Natural killer cell treated with Interleukin-12 subunit alpha and Interleukin-12 subunit beta and Interleukin-15 and Interleukin-18, amount 100 ng/mL, for 72 hours (primary cell): ENCODE measurements at places on chromosomes 2 and 18.

- no peak for DNase-seq
Measured at GRCh38 chr2:19364014-19364413, 5.6 kb upstream of the OSR1 start.

DNA sequence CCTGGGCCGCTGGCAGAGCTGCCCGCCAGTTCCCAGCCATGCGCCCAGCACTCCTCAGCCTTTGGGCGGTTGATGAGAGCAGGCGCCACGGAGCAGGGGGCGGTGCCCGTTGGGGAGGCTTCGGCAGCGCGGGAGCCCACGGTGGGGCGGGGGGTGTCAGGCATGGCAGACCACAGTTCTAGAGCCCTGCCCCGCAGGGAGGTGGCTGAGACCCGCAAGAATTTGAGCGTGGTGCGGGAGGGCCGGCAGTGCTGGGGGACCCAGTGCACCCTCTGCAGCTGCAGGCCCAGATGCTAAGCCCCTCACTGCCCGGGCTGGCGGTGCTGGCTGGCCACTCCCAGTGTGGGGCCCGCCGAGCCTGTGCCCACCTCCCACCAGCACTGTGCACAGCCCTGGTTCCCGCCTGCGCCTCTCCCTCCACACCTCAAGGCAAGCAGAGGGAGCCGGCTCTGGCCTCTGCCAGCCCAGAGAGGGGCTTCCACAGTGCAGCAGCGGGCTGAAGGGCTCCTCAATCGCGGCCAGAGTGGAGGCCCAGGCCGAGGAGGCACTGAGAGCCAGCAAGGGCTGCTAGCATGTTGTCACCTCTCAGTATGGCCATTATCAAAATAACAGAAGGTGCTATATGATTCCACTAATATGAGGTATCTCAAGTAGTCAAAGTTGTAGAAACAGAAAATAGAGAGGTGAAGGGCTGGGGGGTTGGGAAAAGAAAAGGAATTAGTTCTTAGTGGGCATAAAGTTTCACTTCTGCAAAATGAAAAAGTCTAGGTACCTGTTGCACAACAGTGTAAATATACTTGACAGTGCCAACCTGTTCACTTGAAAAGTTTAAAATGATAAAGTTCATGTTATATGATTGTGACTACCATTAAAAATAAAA lies 72.3 kb downstream of the SH3YL1 start:
- no peak for DNase-seq

GRCh38 chr2:152372438-152372984 lies 37.5 kb downstream of the FMNL2 start:
- no peak for DNase-seq

DNA sequence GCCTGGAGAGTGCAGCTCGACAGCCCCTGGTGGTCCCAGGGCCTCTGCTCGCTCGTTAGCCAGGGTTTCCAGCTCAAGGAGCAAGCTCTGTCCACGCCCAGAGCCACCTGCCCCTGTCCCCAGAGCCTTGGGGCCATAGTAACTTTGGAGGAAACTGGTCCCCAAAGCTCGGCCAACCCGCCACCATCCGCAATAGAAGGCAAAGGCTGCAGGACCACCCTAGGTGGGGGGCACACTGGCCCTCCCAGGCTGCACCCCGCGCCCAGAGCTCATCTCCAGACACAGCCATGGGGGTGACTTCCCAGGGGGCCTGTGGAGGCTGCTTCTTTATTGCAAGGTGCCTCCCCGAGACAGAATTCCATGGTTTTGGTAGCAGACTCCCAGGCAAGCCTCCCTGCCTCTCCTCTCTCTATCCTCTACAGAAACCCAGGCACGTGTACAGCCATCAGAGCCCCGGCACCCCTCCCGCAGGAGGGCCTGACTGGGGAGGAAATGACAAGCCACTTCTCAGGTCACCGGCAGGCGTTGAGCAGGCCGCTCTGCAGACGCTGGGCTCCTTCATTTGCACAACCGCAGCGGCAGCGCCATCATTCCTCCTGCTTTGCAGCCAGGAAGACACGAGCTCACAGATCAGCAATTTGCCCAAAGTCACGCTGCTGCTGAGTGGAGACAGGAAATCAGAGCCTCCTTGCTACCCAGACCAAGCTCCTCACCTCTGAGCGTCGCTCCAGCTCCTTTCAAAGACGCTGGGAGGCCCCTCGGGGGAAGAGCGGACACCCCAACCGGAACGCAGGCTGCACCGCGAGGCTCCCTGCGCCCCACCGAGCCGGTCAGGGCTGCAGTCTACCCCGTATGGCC lies 80.2 kb downstream of the NDUFA10 start:
- DNase-seq = no peak

GRCh38 chr2:239048736-239049135 lies 200.9 kb downstream of the TWIST2 start:
- DNase-seq = peak; percentile 15

- peak; percentile 51 for DNase-seq
Measured at GRCh38 chr2:238254095-238254723, 14.4 kb upstream of the HES6 start.

GRCh38 chr18:63438181-63438580 lies 15.9 kb upstream of the VPS4B start:
- no peak for DNase-seq

DNA sequence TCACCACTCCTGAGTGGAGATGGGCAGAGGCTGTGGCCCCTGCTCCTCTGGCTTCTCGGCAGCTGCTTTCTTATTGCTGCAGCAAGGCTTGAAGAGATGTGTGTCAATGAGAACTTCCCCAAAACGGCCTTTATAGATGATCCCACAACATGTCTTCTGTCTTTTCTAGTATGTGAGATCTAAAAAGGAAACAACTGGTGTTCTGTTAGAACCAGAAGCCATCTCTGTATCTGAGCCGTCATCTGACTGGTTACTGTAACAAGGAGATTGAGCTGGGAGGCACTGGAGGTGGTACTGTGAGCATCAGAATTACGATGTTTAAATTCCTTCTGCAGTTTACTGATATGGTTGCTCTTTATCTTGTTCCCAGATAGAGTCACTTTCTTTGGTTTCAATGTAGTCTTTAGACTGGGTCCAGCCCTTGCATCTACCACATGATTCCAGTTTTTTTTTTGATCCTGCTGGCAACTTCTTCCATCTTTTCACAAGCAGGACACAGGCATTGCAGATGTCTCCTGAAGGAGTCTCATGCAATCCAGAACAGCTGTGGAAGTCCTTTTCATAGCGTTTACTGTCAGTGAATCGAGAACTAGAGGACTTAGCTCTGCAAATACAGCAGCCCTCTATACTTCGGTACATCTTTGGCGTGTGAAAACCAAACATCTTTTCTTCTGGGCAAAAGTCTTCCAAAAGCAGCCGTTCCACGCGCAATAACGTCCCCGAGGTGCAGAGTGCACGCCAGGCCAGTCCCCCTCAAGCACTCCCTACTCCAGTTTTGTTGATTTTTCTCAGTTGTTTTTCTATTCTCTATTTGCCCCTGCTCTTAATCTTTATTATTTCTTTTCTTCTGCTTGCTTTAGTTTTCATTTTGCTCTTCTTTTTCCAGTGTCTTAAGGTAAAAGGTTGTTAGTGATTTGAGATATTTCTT lies 29.7 kb downstream of the TAF4B start:
- DNase-seq = no peak

DNA sequence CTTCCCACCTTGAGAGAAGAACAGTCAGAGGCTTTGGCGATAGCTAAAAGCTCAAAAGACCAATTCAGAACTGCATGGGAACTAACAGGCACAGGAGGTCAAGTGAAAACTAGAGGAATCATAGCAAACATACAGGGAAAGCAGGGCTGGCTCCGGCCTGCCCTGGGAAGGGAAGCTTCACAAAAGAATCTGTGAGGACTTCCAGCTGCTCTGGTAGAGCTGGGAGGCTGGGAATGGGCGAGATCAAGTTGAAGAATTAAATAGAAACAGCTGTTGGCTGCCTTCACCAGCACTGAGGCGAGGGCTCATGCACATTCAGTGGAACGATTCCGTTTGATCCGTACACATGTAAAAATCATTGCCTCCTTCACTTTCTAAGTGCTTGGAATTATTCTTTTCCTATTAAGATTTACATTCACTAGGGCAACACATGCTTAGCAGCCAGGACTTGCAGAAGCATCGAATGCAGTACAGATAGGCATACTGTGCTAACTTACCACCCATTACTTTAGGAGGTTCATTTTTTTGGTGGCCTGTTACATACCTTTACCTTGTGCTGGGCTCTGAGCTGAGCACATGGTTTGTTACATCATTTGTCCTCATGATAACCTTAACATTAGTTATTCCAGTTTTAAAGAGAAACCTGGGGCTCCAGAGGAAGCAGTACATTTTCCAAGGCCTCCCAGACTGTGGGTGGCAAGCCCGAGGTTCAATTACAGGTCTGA lies 125.4 kb upstream of the RNF152 start:
- no peak for DNase-seq

GRCh38 chr2:192544371-192544955 lies 349.7 kb upstream of the TMEFF2 start:
- DNase-seq = no peak

DNA sequence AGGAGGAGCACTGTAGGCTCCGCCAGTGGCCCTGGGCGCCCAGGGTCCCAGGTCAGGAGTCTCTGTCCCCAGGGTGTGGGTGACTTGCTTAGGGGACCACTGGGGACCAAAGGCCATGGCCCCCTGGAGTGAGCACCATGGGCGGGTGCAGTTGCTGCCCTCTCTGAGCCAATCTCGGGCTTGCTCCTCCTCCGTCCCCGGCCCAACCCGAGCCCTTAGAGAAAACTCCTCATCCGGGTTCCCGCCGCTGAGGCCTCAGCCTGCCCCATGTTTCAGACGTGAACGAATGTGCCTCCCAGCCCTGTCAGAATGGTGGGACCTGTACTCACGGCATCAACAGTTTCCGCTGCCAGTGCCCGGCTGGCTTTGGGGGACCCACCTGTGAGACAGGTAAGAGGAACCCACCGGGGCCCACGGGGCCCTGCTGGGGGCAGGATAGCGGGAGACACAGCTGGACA lies 38.6 kb downstream of the SNED1 start:
- DNase-seq = no peak

DNA sequence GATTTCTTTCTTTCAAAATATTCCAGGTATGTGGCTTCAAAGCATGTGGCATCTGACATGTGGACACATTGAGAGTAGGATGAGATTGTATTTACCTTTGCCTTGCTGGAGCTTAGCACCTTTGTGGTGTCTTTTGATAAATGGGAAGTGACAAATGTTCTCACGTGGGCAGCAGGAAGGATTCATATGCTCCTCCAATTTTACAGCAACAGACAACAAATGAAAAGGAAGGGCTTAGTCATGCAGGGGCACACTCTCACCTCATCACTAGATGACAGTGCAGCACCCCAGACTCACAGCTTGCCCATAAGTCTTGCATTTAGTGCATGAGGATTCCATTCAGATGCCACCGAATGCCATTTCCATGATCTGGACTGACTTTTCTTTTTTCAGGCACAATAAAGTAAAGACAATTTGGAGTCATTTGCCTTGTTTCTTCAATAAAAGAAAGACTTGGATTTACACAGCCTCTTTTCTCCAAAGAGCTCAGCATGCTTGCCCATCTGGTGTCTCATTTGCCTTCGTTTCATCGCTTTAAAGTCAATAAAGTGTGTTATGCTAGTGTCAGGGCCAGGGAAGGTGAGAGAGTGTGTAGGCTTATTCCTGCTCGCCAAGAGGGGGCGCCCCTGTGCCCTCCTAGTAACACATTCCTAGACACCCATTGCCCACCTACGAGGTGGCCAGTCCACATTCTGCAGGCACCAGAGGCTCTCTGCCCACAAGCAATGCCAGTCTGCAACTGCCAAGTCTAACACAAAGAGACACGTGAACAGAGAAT lies 39.6 kb upstream of the DAPL1 start:
- DNase-seq = no peak
